ENCODE measurements at places on chromosomes 3 and 15.

DNA sequence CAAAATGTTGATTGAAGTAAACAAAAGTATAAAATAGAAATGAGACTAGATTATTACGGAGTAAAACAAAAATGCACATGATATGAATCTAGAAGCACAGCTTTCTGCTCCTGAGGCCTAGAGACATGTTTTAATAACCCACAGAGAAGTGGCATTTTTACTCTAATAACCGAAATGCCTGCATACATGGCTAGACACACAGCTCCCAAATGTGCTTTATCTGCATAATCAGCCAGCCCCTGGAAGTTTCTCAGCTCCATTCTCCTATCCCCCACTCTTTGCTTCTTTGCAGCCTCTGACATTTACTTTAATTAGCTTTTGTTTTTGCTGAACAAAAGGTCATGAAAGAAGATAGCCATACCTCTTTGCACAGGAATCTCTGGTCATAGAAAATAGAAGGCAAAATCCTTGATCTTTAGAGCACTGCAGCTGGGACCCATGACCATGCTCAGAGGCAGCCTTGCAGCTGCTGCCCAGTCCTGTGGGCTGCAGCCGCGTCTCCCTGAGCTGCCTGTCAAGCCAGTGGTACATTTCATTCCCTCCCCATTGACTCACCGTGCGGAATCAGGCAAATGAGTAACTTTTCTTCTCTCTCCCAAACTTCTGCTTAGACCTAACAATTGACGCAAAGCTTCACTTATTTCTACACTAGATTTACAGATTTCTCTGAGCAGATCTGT is at the start of gene VEPH1:
TSS of gene VEPH1 (minus strand) at position 501 of the 680 bp plus-strand sequence. CDS start 8,067 bp downstream, outside the sequence.
- no peak for DNase-seq

- no peak for DNase-seq
Observed at GRCh38 chr3:8968375-8968882, 5.2 kb upstream of the RAD18 start.

- DNase-seq, result no peak
Observed at GRCh38 chr3:173644086-173645082, 246.8 kb downstream of the NLGN1 start.

DNA sequence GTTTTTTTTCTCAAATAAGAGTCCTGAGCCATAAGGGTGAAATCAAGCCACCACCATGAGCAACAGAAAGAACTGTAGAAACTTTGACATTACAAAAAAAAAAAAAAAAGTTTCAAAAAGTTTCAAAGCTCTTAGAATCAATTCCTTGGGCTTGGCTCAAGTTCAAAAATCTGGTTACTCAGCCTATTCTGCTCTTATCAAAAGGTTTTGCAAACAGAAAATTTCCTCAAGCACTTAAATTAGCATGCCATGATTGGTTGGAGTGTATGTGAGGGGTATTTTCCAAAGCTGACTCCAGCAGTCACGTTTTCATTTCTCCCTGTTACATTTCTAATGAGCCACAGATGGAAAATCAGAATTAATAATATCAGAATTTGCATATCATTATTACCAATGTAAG is 12.1 kb upstream of the PEX5L start:
- DNase-seq, result no peak

GRCh38 chr3:190076601-190077394 is 43.9 kb downstream of the P3H2 start:
- peak; percentile 70 for DNase-seq

DNA sequence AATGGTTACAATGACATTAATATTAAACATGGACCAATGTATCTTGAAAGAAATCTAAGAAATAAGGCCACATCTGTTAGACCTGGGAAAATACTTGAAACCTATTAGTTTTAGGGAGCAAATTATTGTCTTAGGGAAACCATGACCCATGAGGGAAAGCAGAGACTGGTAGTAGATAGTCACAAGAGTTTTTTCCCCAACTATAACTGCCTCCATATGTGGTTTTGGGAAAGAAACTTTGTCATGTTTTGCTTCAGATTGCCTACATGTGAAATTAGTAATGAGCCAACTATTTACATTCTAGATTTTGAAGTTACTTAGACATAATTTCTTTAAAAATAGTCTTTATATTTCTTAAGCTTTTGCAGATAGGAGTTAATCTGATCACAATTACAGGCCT is 474.9 kb downstream of the ROBO2 start:
- DNase-seq, result no peak

GRCh38 chr15:55737373-55737772 is 5.6 kb downstream of the PRTG start:
- no peak for DNase-seq

GRCh38 chr3:177446165-177446601 is 248.9 kb upstream of the TBL1XR1 start:
- DNase-seq, result no peak

- no peak for DNase-seq
Observed at GRCh38 chr15:32802286-32802936, 84.6 kb downstream of the GREM1 start.

DNA sequence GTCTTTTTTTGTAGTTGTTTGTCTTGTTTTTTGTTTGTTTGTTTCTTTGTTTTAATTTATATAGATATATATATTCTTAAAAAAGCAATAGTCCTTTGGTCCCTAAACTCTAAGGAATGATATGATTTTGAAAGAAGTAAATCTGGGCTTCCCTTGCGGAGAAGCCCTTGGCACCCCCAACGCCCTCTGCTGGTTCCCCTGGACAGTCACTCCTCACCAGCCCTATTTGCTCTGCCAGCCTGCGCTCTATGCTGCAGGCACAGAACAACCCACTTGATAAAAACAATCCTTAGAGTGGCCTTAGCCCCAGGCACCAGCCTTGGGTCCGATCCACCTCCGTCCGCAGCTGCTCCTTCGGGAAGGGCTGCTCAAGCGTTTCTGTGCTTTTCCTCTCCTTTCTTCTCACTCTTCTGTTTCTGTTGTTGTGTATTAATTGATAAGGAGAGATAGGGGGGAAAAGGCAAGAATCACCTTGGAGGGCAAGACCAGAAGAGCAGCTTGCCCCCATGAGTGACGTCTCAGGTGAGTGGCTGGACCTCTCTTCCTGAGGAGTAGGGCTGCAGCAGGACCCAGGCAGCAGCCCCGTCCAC is 13.7 kb upstream of the PARP6 start:
- DNase-seq, result no peak

DNA sequence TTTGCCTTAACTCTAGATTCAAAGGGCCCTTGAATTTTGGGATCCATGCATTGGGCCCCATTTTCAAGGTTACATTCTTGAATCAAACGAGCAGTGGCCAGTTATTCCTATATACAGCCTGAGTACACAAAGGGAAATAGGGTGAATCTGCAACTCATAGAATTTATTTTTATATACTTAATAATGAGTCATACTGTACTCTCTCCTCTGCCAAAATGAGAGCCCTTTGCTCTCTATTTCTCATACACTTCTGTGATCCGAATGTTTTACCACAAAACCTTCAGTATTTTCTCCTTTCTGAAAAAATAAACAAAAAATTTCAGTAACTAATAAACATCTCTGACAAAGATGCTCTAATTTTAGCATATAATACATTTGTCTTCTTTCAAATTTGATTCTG is 116.7 kb downstream of the SERPINI1 start:
- no peak for DNase-seq

- peak; percentile 72 for DNase-seq
Observed at GRCh38 chr3:50515565-50516439, 12.4 kb upstream of the CACNA2D2 start.

DNA sequence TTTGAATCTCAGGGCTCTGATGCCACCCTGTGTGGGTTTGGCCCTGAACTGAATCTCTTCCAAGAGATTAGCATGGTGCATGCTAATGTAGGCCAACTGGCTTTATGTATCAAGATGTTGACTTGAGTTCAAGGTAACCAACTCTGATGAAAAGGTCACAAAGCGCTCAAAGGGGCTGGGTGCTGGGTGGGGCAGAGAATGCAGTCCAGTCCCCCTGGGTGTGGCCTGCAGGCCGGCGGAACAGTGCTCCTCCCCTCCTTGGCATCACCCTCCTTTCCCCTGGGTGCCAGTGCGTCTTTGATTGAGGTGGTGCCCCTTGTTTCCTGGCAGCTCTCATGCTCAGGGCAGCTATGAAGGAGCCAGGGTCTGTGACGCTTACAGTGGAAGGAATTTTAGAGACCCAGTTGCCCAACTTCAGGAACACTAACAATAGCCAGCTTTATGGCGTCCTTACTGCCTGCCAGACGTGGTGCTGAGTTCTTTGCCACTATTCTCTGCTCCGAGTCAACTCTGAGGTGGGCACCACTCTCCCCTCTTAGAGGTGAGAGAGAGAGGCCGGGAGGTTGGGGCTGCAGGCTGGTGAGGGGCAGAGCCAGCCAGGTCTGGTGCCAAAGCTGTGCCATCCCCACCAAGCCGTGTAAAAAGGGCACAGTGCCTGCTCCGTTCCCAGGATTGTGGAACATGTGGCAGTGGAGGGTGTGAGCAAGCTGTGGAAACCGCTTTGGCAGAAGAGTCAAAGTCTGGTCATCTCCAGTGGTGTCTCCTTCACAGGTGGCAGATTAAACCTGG is 9.8 kb downstream of the SYNM start:
- DNase-seq, result no peak

DNA sequence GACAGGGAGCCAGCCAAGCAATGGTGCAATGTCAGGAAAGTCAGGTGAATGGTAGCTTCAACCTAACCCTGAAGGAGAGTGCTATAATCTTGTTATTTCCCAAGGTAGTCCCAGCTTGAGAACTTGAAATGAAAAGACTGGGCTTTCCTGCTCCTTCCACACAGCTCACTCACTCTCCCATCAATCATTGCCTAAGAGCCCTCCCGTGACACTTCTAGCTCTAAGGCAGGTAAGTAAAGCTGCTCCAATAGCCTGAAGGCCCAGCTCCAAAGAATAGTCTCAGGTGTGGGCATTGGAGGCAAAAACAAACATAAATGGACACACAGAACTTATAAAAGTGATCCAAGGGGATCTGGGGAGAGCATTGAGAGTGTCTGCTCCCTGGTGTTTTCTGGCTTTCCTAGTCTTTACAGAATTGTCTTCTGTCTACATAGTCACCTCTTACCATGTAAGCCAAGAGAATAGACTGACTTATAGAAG is 63.1 kb upstream of the TBC1D5 start:
- DNase-seq, result no peak

- DNase-seq, result no peak
Observed at GRCh38 chr3:73874606-73875369, 250.0 kb upstream of the PDZRN3 start.
